ENCODE measurements at places on chromosomes 7 and 10.

GRCh38 chr7:71661671-71662224 lies 529.8 kb downstream of the GALNT17 start:
- DNase-seq = no peak

GRCh38 chr10:103917302-103918052 lies 507 bp downstream of the STN1 start:
- DNase-seq = no peak

- no peak for DNase-seq
Observed at GRCh38 chr7:30985756-30986155, 22.0 kb downstream of the GHRHR start.

DNA sequence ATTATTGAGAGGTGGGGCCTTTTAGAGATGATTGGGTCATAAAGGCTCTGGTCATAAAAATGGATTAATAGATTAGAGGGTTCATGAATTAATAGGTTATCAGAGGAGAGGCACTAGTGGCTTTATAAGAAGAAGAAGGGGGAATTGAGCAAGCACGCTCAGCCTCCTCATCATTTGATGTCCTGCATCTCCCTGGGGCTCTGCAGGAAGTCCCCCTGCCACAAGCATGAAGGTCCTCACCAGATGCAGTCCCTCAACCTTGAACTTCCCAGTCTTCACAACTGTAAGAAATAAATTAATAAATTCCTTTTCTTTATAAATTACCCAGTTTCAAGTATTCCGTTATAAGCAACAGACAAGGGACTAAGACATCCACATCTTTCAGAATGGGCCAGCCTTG lies 17.1 kb upstream of the C10orf67 start:
- no peak for DNase-seq

GRCh38 chr7:106344211-106344610 lies 59.4 kb upstream of the NAMPT start:
- no peak for DNase-seq
